Daoy (cell line): ENCODE measurements at places on chromosomes 16 and 17.
A peak's percentile ranks its signal among the peaks of the same experiment; 100 is the strongest.

DNA sequence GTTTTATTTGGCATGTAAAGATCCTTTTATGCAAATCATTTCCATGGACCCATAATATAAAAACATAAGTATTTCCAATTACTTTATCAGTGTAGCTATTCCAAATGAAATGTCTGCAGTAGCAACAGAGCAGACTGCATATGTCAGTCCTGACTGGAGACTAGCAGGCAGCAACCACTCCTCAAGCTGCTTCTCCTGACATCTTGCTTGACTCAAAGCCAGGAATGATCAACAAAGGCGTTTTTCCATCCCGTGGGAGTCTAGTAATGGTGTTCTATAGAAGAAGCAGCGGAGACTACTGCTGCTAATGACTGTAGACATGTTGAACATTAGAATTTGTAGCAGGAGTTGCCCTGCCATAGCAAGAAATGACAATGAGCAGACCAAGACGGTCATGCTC lies 73.2 kb upstream of the AKTIP start:
- no peak for DNase-seq

GRCh38 chr17:18356624-18357023 lies 6.7 kb downstream of the SHMT1 start:
- no peak for DNase-seq

GRCh38 chr17:31789707-31790505 lies 69.1 kb downstream of the COPRS start:
- no peak for DNase-seq

DNA sequence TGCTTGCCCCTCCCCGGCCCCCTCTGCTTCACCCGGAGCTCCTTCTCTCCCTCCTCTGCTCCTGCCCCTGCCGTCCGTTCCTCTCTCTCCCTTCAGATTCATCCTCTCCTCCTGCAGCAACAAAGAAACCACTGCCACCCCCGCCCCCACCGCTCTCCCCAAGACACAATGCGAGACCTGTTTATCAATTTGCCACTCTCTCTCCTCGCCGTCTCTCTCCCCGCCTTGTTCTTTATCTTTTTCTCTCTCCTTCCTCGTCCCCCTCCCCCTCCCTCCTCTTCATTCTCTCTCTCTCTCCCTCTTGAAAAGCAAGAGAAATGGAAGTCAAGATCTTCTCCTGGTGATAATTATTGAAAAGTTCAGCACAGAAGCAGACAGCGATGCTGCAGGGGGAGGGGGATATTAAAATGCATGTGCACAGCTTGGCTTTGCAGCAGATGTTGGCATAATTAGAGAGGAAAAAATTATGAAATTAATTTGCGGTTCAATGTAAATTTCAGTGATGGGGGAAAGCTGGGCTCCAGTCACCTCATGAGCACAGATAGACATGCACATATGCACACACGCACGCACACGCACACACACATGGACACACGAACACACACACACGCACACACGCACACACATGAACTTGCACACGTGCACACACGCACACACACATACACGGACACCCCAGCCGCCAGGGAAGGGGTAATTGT lies 58.1 kb upstream of the CBFA2T3 start:
- DNase-seq: no peak

GRCh38 chr17:61409301-61410112 lies 9.9 kb downstream of the TBX2 start:
- peak; percentile 69 for DNase-seq

- DNase-seq: no peak
Observed at GRCh38 chr17:73028299-73028755, 64.2 kb downstream of the SLC39A11 start.

DNA sequence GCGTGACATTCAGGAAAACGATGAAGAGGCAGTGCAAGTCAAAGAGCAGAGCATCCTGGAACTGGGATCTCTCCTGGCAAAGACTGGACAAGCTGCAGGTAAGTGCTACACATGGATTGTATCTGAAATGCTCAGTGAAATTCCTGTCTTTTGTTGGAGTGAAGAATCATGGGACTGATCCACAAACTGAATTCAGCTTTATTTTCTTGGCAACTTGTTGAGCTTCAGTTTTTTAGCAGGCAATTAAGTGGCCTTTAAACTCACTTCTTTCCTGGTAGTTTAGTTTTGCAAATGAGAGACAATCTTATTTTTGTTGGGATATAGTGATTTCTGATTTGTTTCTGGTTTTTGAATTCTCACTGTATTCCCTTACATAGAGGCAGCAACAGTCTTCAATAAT lies 2.6 kb downstream of the PSMD11 start:
- DNase-seq: no peak

DNA sequence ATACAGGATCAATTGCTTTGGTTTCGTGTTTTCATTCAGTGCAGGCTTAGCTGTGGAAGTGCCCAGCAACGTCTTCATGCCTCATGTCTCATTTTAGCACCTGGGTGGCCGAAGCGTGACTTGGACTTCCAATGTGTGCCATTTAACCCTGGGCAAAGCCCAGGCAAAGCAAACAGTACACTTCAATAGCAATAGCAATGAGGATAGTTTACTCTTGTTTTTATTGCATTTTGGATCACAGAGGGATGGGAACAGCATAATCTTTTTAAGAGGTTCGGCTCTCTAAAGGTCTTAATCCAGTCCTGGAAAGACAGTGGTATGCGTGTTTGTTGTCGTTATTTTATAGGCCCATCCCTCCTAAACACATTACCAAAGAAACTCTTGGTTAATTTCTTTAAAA lies 86.2 kb downstream of the HS3ST3B1 start:
- no peak for DNase-seq

GRCh38 chr17:48173191-48173984 lies 65.8 kb downstream of the SNX11 start:
- DNase-seq: no peak

GRCh38 chr17:40916366-40916765 lies 21.1 kb downstream of the KRT23 start:
- DNase-seq: no peak

DNA sequence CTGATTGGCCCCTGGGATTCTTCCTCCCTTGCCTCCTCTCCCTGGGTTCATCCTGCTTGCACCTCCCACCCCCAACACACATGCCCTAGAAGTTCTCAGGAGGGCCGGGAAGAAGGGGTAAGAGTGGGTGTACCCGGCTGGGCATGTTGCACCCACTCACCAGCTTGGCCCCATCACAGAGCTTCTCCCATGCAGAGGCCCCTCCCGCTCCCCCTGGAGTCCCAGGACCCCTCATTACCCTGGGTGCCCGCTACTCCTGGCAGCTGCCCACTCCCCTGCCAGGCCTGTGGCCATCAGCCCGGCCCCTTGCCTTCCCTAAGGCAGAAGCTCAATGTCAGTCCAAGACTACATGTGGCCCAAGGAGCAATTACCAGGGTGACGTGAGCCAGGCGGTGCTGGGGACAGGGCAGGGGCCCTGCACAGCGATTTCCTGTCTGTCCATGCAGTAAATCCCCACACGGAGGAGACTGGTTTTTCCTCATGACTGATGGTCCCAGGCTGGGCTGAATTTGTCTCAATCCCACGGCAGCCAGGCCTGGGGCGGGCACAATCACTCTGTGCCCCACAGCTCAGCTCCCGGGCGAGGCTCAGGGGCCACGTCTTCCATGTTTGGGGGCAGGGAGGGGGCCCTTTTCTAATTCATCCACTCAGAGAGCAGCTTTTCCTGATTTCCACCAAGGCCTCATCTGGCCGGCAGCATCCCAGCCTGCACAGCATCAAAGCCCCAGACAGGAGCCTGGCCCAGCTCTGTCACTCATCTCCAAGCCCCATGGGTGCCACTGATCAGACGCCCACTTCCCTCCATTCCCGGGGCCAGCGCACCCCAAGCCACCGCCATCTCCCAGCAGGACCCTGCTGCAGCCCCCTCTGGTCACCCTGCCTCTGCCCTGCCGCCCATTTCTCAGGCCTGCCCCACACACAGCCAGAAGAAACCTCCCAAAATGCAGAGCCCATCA lies 234.7 kb downstream of the KATNIP start:
- DNase-seq: no peak

- DNase-seq: no peak
Observed at GRCh38 chr16:30665155-30665829, 7.1 kb downstream of the FBRS start.

- DNase-seq: no peak
Observed at GRCh38 chr17:75737133-75737962, 16.1 kb downstream of the ITGB4 start.

DNA sequence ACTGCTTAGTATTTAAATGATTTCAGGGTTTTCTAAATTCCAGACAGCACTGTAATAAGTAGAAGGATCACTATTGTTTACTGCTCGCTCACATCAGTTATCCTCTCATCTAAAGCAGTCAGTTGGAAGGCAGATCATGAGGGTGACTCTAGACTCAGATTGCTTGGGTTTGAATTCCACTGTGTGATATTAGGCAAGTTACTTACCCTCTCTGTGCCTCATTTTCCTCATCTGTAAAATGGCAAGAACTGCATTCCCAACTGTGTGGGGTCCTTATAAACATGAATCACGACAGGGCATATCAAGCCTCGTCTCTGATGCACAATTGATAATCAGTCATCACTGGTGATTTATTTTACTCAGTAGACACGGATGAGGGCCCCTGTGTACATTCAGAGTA lies 15.1 kb downstream of the CLUAP1 start:
- DNase-seq: no peak

GRCh38 chr17:4019275-4019674 lies 55.0 kb upstream of the ATP2A3 start:
- DNase-seq: no peak

- DNase-seq: no peak
Observed at GRCh38 chr16:17069681-17070080, 401.1 kb downstream of the XYLT1 start.

- DNase-seq: no peak
Observed at GRCh38 chr17:32558326-32558955, 71.6 kb downstream of the CDK5R1 start.

GRCh38 chr17:18949566-18949965 lies 2.4 kb upstream of the SLC5A10 start:
- no peak for DNase-seq

DNA sequence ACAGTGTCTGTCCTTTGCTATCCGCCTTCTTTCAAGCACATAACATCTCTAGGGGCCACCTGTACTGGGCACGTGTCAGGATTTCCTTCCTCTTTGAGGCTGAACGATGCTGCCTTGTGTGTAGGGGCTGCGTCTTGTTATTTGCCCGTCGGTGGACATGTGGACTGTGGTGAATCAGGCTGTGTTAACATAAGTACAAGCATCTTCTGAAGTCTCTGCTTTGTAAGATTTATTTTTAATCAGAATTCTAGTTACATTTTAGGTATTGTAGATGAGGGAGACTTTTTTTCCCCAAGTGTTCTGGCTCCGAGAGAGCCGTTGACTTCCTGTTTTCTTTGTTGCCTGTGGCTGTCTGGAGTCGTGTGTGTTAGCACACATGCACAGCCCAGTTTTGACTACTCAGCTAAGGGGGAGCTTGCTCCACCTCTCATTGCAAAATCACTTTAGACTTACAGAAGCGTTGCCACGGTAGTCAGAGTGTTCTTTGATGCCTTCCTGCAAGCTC lies 26.1 kb downstream of the SPG7 start:
- DNase-seq: no peak

DNA sequence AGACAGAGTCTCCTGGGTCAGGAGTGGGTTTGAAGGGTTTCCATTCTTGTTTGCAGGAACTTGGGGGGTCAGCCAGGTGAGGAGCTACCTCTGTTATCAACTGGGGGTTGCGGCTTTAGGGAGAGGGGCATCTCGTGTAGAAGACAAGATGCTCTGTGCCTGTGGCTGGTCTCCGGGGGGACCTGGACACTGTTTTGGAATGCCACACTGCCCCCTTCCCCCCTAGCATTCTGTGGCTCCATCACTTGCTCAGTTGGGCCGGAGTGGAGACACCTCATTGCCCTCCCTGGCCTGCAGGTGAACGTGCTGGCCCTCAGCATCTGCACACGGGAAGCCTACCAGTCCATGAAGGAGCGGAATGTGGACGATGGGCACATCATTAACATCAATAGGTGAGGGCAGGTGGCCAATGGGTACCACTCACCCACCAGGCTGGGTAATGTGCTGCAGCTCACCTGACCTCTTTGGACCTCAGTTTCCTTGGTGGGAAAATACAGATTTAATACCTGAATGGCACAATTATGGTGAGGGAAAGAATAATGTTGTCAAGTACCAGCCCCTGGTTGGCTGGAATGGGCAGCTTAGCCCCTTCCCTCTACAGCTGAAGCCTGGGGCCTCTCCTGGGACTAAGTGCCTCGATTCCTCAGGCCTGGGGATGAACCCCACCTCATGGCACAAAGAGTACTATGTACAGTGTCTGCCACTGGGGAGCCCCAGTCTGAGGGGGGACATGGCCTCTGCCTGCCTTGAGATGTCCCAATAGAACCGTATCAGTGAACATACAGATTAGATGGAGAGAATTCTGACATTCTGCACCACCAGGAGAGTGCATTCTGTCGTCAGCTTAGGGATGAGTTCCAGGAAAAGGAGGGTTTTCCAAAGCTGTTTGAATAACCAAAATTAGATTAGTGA lies 3.3 kb upstream of the MRM1 start:
- DNase-seq: no peak

GRCh38 chr16:48537275-48537674 lies 72.7 kb downstream of the N4BP1 start:
- no peak for DNase-seq

DNA sequence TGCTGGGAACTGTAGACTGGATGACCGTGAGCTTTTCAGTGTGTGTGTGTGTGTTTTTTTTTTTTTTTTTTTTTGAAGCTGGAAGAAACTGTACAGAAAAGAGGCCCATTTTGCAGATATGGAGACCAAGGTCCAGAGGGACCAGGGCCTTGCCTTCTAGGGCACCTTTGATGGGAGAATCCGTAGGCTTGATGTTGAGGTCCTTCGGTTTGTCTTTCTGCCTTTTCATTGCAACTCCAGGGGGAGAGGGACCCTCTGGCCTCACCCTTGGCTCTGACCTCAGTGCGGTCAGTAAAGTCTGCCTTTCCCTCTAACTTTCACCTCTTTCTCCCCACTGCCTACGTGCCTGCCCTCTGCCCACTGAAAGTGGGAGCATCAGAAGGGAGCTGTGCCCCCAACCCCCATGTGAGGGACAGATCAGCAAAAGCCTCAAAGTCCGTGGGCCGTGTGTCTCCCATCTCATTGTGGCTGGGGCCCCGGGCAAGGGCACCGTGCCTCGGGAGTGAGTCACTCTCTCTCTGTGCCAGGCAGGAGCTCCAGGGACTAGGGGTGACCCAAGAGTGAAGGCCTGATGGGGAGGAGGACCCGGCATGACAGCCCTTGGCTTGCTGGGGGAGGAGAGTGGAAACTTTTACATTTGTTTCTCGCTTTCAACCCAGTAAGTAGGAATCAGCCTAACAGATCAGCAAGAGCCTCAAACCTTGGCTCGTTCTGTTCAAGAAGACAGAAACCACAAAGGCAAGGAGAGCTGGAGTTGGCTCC lies 123.6 kb downstream of the CMIP start:
- DNase-seq: peak; percentile 80

DNA sequence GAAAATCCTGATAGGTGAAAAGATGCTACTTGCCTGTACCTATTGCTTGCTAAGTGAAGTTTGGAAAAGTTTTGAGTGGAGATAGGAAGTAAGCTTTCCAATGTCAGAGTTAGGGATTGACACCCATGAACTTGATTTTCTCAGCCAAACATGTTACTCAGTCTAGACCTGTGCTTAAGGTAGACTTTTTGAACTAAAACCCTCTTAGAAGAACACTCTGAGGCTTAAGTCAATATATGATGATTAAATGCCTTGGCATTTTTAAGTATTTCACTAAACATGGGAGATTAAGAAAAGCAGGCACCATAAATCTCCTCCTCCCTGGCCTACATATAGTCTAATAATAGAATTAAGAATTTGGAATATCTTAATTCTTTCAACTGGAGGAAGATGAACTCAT lies 785.6 kb upstream of the SOX9 start:
- DNase-seq: no peak
